ENCODE measurements at places on chromosomes 5 and 9. TPM values are rescaled to one million over a fixed set of nuclear protein-coding genes. Genes with fewer than 3 reads are reported as not detected.

GARIN3 gene
- total RNA-seq, result not detected

RASGEF1C gene
- not detected for total RNA-seq

PAEP gene
- total RNA-seq, result not detected

MYO10 gene
- 81.5 TPM for total RNA-seq

SERF1A gene
- total RNA-seq, result 4.1 TPM

TGFBR1 gene
- total RNA-seq, result 49.3 TPM

TAS2R1 gene
- not detected for total RNA-seq

SLC2A6 gene
- total RNA-seq, result 14.1 TPM

IL17B gene
- not detected for total RNA-seq

NMUR2 gene
- total RNA-seq, result not detected

KCNMB1 gene
- not detected for total RNA-seq

PCDHGA4 gene
- 8.9 TPM for total RNA-seq

CTNND2 gene
- total RNA-seq, result not detected

UBAC1 gene
- total RNA-seq, result 31.4 TPM

FOXD4L3 gene
- total RNA-seq, result not detected

PLPPR1 gene
- total RNA-seq, result not detected

CNTFR gene
- 0.44 TPM for total RNA-seq

FOXD4L5 gene
- total RNA-seq, result 0.15 TPM

AMACR gene
- 18.6 TPM for total RNA-seq

CMYA5 gene
- total RNA-seq, result 11.2 TPM
